Stimulated activated CD4-positive, alpha-beta T cell treated with anti-CD3 and anti-CD28 coated beads, Interleukin-1b, Interleukin-23, amount 100 ng/mL, for 1 hour (primary cell): ENCODE measurements at places on chromosomes 4 and X.

DNA sequence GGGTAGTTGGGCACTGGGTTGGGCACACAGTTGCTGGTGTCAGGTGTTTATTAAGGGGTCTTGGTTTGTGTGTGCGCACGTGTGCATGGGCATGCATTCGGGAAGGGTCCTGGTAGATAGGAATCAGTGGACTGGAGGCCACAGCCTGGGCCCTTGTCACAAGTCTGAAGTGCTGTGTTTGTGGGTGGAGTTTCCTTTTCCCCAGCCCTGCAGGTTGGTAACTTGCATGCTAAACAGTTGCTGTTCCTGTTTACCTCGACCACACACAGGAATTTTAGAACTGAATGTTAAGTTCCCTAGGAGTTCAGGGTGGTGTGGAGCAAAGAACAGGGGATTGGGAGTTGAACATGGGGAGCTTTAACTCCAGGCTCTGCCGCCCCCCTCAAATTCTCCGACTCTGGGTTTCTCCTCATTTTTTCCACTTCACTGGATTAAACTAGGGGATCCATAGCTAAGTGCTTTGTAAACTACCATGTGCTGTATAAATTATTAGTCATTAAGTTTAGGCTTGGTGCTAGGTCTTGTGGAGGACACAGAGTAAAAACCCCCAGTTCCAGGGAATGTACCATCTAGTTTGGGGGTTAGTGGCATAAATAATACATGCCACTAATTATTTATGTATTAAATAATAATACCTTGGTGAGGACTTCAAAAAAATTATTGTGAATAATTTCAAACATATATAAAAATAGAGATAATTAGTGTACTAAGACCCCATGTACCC, 49.0 kb downstream of the STARD8 start:
- no peak for DNase-seq

- DNase-seq = no peak
Observed at GRCh38 chr4:917466-917865, 14.7 kb downstream of the GAK start.

GRCh38 chr4:78155616-78156105, 98.5 kb downstream of the FRAS1 start:
- DNase-seq = no peak

DNA sequence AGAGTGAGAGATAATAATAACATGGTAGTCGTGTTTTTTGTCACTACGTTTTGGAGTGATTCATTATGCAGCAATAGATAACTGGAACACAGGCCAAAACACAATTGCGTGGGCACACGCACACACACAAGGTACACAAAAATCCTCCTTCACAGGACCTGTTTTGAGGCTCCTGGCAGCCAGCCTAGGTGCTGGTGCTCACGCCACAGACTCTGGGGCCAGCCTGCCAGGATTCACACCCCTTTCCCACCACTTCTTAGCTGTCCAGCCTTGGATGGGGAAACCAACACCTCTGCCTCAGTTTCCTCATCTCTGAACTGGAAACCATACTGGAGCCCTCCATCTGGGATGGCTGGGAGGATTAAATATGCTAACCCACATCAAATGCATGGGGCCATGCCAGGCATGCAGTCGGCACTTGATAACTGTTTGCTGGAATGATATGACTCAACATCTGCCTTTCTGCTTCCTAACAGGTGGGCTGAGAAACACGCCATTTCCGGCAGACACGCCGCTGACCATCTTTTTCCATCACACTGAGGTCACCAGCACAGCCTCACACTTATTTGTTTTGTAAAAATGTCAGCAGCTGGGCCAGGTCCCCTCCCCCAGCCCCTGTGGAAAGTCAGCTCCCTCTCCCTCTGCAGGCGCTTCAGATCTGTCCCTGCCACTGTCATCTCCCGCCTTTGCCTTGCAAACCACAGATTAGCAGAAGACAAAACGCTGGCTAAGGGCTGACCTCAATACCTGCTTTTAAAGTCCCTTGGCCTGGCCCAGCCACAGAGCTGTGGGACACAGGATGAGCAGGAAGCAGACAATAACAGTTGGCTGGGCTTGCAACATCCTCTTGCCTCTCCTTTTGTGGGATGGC, 237.5 kb downstream of the BCOR start:
- DNase-seq = peak; percentile 41

- no peak for DNase-seq
Observed at GRCh38 chr4:110654254-110654635, 31.4 kb upstream of the PITX2 start.

- no peak for DNase-seq
Observed at GRCh38 chr4:56803471-56803870, 18.0 kb downstream of the SPINK2 start.

DNA sequence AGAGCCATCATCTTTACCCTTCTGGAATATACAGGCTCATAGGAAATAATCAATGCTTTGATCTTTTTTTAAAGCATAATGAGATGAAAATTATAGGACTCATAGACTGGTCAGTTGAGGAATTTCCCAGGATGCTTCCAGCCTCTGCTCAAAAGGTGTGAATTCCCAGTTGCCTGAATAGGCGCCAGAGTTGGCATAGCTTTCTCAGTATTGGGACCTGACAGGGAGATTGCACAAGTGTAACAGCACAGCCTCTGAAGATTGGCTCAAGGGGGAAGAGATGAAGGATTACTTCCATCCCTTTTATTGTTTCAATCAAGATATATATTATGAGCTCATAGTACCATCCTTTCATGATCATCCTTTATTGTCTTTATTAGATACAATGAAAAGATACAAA, 17.9 kb downstream of the TET2 start:
- no peak for DNase-seq

DNA sequence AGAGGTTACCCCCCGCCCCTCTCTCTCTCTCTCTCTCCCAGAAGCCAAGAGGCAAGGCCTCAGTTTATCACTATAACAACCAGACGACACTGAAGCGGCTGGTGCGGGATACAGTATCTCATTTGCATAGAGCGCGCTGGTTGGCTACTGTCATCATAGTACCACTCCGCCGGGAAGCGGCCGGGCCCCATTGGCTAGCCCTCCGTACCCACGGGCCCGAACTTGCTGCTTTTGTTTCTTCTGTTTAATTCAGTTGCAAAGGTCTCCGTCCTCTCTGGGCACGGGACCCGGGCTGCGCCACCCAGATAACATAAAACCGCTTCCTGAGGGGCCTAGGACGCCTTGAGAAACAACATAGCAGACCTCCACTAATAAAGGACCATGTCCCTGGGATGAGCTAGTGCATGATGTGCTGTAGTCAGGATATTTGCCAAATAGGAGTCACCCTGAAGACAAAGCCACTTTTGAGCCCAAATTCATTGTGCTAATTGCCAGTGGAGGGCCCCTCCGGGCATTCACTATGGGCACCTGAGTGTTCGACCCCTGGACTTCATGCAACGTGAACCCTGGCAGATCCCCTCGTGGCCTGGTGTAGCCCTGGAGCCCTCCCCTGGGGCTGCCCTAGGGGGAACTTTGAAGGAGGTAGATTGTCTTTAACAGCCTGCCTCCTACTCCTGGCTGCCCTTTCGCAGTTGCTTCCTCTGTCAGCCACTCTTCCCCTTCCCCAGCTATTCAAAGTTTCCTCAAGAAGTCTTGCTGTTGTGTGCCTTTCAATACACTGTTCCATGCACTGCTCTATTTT, at the start of gene PCYT1B:
Gene PCYT1B (minus strand): TSS at position 91 of the 802 bp plus-strand sequence. CDS start 242 bp downstream, outside the sequence.
- DNase-seq = peak; percentile 10

DNA sequence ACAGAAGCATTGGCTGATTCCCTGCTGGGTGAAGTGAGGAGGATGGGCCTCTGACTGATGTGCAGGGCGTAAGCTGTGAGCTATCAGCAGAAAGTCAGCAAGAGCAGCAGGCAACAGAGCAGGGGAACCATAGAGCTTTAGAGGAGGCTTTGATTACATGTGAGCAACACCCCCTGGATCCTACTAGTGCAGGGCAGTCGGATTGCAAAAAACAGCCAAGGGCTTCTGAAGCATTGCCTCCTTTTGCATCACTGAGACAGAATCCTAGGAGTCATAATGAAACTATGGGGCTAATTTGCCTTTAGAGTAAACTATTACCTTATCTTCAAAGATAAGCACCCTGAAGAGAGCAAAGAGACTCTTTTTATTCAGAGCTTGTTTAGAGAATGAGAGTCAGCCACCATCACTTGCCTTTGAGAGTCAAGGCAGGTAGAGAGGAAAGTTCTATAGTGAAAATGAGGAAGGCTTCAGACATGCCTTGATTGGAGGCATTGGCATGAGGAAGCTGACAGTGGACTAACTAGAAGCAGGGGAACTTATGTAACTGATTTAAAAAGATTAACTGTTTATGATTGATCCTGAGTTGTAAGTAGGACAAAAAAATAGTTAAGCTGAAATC, 420.3 kb downstream of the PDHA2 start:
- DNase-seq = no peak

- no peak for DNase-seq
Observed at GRCh38 chrX:150958177-150958576, 25.0 kb upstream of the HMGB3 start.

GRCh38 chr4:77193046-77193445, 36.0 kb downstream of the CCNG2 start:
- no peak for DNase-seq

DNA sequence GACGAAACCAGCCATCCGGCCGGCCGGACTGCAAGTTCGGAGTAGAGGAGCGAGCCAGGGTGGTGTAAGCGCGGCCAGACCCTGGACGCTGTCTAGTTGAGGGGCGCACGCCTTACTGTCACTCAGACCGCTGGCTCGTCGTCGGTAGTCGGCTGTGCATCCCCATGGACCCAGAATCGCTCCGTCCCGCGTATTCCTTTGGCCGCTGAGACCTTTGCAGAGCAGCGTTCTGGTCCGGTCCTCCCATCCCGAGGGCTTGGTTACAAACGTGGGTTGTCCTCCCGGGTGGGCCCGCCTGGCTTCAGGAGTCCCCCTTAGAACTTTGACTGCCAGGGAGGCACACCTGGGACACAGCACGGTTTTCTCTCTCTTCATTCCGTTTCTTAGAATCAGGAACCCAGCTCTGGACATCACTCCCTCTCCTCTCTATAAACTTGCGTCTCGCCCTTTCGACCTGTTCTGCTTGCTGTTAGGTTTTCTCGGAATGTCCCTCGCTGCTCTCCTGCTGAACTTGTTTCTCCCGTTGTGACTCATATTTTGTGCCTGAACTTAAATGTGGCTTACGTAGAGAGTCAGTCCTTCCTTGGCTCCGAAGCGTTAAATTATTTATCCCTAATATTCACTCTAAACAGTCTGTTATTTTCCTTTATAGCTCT, 672 bp downstream of the PGM2 start:
- DNase-seq = no peak

GRCh38 chrX:130321550-130321949, 18.2 kb upstream of the SLC25A14 start:
- no peak for DNase-seq

DNA sequence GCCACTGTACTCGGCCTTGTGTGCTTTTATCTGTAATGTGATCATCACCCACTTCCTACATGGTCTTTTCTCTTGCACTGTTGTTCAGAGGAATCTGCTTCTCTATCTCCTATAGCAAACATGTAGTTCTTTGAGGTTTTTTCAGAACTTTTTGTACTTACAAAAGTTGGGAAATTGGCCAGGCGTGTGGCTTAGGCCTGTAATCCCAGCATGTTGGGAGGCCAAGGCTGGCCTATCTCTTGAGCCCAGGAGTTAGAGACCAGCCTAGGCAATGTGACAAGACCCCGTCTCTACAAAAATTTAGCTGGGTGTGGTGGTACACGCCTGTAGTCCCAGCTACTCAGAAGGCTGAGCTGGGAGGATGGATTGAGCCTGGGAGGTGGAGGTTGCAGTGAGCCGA, 30.4 kb downstream of the TAF1 start:
- no peak for DNase-seq

DNA sequence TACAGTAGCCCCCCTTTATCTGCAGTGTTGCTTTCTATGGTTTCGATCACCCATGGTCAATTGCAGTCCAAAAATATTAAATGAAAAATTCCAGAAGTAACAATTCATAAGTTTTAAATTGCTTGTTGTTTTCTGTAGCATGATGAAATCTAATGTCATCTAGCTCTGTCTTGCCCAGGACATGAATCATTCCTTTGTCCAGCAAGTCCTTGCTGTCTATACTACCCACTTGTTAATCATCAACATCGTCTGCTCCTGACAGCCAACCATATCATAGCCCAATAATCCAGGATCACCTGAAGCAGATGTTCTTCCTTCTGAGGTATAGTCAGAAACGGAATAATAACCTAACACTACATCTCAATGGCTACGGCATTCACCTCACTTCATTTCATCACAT, 79.8 kb downstream of the ADAMTS3 start:
- DNase-seq = no peak

GRCh38 chr4:48141048-48141447, 7.0 kb upstream of the TXK start:
- DNase-seq = no peak

DNA sequence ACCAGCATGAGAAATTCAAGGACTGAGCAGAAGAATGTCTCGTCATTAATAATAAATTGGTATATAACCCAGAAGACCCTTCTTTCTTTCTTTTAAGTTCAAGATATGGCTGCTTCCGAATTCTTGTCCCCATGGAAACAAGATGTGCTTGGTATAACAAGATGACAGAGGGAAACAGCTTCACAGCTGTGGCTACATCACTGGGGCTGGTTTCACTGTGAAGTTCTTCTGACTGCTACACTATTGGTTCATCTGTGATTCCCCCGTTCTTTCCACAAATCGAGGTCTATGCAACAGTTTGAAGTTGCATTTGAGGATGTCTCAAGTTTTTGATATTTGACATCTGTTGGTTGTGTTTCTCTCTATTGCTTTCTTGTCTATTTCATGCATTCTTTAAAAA, 12.3 kb upstream of the DTHD1 start:
- no peak for DNase-seq

DNA sequence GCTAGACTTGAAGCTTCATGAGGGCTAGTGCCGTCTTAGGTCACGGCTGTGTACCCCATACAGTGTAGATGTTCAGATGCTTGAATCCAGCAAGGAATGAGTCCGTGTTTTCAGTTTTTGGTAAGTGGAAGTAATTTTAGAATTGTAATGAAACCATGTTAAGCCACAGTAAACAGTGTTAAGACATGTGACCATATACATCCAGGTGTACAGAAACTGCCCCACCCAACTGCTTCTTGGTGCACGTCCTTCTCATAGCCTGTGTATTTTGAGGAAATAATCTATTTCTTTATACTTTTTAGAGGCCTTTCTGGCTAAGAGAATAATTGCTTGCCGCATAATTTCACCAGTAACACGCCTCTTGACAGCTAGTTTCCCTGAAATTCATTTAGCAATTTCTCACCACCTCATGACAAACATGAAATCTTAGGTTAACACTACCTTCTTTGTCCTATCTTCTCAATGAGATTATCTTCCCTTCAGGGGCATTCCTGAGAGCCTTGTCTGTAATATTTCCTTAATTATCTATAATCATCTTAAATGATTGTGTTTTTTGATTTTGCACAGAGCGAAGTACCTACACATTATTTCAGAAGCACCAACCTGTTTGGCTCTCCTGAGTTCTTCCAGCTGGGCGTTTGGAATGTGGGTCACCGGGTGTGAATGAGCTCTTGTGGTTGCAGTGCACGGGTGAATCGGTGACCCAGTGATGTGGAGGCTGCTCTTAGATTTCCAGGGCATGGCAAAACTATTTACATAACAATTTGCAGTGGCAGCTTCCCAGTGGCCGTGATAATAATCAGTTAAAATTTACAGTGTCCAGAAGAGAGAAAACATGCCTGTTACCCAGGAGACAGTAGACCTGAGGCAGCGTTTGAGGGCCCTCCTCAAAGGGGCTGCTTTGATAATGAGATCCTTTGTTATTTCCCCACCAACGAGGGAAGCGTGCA, 50.2 kb upstream of the TADA2B start:
- no peak for DNase-seq
